Left renal cortex interstitium (tissue), 4 donors: ENCODE measurements at places on chromosomes 12 and 14. TPM values are rescaled to one million over a fixed set of nuclear protein-coding genes. Genes with fewer than 3 reads are reported as not detected.
A peak's percentile ranks its signal among the peaks of the same experiment; 100 is the strongest.

GRCh38 chr12:24600551-24600950 lies 348.4 kb downstream of the BCAT1 start:
- DNase-seq, result no peak

GRCh38 chr14:35221462-35221861 lies 70.7 kb upstream of the PSMA6 start:
- DNase-seq, result no peak

- DNase-seq, result no peak
Measured at GRCh38 chr14:91289464-91289863, 45.0 kb upstream of the GPR68 start.

- DNase-seq, result no peak
Measured at GRCh38 chr12:102167821-102168604, 29.6 kb downstream of the PMCH start.

- peak; percentile 40 for DNase-seq
Measured at GRCh38 chr12:402029-402389, 565 bp downstream of the CCDC77 start.

The CD27 gene
- polyA plus RNA-seq, result 1.7 TPM

DNA sequence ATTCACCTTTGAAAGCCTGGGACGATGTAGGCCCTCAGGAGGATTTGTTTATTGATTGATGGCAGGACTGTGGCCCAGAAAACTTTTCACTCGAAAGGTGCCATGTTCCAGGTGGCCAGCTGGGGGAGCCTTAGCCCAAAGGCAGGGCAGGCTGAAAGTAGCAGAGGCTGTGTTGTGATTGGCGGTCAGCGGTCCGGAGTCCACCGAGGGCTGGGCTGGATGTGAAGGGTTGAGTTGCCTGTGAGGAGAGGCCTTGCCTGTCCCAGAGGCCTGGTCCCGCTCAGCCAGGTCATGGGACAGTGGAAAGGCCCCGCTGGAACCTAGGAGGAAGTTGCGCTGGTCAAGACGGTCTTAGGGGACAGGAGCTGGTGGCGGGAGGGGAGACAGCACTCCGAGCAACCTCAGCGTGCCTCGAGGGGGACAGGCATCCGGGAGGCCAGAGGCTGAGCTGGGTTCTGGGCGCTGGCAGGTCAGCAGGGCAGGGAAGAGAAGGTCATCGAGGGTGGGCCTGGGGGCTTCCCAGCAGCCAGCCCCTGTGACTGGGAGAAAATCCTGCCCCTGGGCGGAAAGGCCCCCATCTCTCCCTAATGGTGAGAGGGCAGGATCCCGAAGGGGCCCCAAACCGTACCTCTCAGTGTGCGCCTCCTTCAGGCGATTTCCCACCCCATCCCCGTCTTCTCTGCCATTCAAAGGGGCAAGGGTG lies 26.3 kb downstream of the CMA1 start:
- peak; percentile 1 for DNase-seq

- no peak for DNase-seq
Measured at GRCh38 chr12:106446419-106447092, 89.0 kb downstream of the POLR3B start.

DNA sequence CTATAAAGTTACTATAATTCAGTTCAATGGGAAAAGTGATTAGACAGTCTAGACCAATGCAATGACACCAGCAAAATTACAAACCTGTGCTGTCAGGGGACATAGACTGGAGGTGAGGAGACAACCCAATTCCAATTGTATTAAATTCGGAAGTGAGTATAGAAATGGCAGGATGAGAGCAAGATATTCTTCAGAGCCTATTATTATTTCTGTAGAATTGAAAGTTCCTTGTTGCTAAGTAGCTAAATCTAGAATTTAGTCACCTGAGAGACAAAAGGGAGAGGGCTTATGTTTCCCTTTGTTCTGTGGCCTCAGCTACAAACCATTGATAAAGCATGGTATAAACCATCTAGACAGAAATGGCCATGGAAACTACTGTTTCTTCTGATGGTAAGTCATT lies at the start of gene ADAM21:
ADAM21 (plus strand) TSS at position 301 of the 400 bp plus-strand sequence. CDS start 5,326 bp downstream, outside the sequence.
- no peak for DNase-seq

DNA sequence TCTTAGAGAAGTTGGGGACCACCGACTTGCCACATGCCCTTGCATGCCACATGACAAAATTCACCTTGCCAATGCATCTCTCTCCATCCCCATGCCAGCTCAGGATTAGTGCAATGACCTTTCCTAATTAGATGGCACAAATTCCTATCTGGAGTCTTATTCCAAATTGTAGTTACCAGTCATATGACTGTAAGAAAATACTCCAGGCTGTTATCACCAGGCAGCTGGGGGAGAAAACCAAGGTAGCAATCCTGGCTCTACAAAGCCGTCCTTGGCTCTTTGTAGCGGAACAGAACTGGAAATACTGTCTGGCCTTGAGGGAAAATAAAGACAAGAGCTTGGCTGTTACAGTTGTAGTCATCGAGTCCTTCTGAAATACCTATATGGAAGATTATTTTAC lies 208.5 kb upstream of the DIO2 start:
- no peak for DNase-seq

GRCh38 chr14:33669111-33669510 lies 281.8 kb downstream of the EGLN3 start:
- DNase-seq, result no peak

The NPAS3 gene
- 8.2 TPM for polyA plus RNA-seq

The PPP1R36 gene
- 1.3 TPM for polyA plus RNA-seq

- no peak for DNase-seq
Measured at GRCh38 chr14:106787626-106788025, 1261.2 kb downstream of the TMEM121 start.

The C3AR1 gene
- polyA plus RNA-seq, result 3.1 TPM

The SLCO1B1 gene
- not detected for polyA plus RNA-seq

DNA sequence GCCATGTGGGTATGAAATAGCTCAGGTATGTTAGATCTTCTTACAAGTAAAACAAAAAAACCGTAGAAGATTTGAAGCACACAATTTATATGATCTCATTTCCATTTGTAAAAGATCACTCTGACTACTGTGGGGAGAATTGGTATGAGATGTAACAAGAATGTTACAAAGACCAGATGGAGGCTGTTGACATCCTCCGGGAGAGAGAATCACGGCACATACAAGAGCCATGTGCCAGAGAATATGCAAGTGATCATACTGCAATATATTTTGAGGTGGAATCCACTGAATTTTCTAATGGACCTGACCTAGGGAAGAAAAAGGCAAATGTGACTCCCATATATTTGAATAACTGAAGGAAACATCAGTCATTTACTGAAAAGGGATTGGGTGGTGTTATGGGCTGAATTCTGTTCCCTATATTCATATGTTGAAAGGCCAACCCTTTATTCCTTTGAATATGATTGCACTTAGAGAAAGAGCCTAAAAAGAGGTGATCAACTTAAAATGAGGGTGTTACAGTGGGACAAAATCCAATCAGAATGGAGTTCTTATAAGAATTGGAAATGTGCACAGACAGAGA lies 29.1 kb downstream of the PRB3 start:
- no peak for DNase-seq

DNA sequence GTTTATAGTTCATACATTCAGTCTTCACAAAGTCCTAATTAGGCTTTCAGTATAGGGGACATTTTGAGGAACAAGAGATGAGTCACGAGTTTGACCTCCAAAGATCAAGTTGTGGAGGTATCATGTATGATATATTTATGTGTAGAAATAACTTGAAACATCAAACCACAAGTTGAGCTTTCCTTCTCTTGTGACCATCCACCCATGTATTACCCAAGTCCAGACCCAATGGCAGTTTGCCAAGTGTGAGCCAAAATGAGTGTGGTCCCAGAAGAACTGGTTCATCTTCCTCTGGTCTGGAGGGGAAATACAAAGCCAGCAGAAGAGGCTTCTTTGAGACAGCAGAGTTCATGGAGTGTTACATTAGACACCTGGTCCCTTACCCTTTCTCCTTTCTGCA lies 104.9 kb downstream of the ATP23 start:
- DNase-seq, result no peak

DNA sequence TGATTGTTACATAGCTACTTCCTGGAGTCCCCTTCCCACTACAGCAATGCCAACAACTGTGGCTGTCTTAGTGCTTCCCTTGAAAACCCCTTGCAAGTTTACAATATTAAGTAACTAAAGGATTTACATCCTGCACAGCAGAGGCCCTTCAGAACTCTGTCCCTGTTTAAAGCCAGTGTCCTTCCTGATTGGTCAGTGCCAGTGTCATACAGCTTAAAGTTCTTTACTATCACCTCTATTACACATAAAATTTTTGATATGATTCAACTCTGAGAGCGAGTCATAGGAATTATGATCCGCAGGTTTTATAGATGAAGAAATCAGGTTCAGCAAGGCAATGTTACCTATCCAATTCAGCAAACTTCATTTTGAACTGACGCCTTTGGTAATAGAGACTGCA lies 91.4 kb upstream of the ALX1 start:
- DNase-seq, result no peak

- no peak for DNase-seq
Measured at GRCh38 chr14:70924521-70924920, 17.3 kb downstream of the PCNX1 start.

DNA sequence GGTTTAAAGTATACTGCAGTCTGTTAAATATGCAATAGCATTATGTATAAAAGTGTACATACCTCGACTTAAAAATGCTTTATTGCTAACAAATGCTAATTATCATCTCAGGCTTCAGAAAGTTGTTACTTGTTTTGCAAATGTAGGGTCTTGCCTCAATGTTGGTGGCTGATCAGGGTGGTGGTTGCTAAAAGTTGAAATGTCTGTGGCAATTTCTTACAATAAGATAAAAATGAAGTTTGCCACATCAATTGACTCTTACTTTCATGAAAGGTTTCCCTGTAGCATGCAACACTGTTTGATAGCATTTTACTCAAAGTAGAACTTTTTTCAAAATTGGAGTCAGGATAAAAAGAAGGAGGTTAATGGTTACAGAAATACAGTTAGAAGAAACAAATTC lies 407.7 kb upstream of the OR4E1 start:
- no peak for DNase-seq
